ENCODE measurements at places on chromosomes 5 and 9.

- DNase-seq, result no peak
These were observed 275.9 kb downstream of the ACTL7B start for GRCh38 chr9:108579757-108580439.

DNA sequence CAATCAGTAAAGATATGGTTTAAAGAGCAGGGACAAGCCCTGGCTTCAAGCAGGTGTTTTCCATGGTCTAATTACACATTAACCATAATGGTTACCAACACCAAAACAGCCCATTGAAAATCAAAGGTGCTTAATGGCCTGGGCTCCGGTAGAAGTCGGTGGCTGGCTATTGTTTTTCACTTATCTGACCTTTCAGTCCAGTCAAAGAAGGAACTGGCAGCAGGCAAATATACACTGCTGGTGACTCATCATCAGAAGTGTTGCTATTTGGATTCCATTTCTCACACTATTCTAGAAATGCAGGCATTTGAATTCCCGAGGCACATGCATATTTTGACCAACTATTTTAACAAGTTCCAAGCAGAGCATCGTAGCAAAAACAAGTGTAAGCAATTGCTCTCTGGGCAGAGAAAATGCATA, 26.3 kb upstream of the GABRP start:
- no peak for DNase-seq

DNA sequence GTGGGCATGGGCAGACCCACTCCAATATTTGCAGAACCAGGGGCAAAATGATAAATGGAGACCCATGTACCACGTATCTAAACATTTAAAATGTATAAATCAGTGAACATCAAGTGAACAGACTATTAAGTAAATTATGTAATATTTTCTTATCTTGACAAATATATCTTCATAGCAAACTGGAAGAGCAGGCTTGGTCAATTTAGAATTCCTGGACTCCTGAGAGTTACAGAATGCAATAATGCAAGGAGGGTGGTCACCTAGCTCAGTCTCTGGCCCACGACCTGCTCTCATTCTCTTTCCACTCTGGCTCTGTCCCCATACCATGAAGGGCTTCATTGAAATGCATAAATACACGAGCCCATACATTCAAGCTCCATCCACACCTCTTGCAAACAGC, 398.0 kb downstream of the ENC1 start:
- no peak for DNase-seq

DNA sequence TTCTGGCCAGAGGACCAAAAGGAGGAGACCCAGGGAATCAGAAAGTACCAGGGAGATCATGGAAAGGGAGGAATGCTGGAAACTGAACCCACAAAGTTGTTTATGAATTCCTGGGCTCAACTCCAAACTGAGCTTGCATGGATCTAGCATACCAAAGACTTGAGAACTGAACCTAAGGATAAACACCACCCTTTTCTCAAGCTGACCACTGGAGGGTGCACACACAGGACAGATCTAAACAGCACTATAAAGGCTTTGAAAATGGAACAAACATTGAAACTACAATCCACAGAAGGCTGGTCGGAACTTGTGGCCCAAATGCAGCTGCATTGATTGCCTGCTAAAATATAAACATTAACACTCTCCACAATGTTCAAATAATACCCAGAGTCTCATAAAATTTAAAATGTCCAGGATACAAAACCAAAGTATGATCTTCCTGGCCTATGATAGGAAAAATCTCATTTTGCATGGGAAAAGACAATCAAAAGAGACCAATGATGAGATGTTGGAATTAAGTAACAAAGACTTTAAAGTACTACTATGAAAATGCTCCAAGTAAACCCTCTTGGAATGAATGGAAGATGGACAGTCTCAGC, 15.6 kb upstream of the IRF1 start:
- no peak for DNase-seq

Data from GM12891 (cell line).